ENCODE measurements at places on chromosomes 12 and 14.
A peak's percentile ranks its signal among the peaks of the same experiment; 100 is the strongest.

- no peaks in the 10 kb centered on the region for H3K27me3 ChIP-seq
- H3K4me3 ChIP-seq: no peak overlapping the region
- H3K36me3 ChIP-seq: no peaks in the 10 kb centered on the region
- no peak overlapping the region for H3K27ac ChIP-seq
- no peaks in the 10 kb centered on the region for H3K4me1 ChIP-seq
Measured at GRCh38 chr14:71300566-71301330, 393.5 kb downstream of the PCNX1 start.

DNA sequence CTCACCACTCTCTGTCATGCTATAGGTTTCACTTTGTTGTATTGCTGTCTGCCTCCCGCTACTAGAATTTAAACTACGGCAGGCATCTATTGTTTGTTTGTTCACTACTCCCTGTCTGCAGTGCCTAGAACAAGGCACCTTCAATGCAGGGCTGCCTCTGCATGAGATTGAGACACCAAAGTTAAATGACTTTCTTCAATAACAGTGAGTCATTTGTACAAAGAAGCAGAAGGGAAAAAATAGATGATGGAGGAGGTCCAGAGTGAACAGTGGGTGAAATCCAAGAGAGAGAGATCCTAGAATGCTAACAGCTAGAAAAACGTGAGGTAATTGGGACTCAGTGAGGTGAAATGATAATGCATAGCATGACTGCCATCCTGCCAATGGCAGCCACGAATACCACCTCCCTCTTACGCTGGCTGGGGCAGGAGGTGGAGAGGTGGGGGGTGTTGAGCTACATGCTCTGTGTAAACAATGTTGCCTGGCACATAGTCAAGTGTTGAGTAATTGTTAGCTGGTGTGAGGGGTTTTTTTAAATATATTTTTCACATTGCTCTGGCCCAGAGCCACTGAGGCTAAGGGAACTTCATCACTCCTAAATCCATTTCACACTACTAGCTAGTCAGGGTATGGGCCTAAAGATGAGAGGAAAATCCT lies 367.6 kb downstream of the RPS29 start:
- H3K4me1 ChIP-seq: peaks cover 20% of the 10 kb centered on the region
- H3K36me3 ChIP-seq: no peaks in the 10 kb centered on the region
- peak overlapping the region; percentile 8 for H3K27ac ChIP-seq
- no peaks in the 10 kb centered on the region for H3K27me3 ChIP-seq
- peak overlapping the region; percentile 34 for H3K4me3 ChIP-seq
- no peak for DNase-seq

GRCh38 chr12:113242026-113242418 lies 20.8 kb downstream of the TPCN1 start:
- no peaks in the 10 kb centered on the region for H3K27me3 ChIP-seq
- H3K4me3 ChIP-seq: no peak overlapping the region
- peak overlapping the region; percentile 82 for H3K27ac ChIP-seq
- no peak for DNase-seq
- H3K36me3 ChIP-seq: no peaks in the 10 kb centered on the region

DNA sequence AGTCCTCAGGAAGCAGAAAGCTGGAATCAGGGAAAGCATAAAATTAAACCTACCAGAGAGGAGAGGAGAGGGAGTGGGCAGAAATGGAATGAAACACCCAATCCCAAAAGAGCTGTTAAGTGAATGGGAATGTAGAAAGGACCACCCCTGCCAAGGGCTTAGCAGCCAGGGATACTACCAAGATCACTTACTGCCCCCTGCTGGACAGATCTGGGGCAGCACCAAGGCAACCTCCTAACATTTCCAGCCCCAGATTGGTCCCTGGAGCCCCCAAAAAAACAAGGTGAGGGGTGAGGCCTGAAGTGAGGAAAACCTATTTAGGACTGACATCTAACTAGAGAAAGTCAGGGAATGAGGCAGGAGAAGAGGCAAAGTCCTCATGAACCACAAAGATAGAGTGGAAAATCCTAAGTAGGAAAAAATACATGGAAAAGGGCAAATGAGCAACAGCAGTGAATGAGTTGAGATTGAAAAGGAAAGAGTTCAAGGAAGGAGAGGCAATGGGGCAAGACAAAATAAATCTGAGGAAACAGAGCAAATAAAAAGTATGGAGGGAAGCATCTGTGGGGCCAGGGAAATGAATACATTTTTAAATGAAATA lies 11.2 kb upstream of the FKBP11 start:
- peaks cover 54% of the 10 kb centered on the region for H3K36me3 ChIP-seq
- no peak overlapping the region for H3K4me3 ChIP-seq
- H3K27ac ChIP-seq: no peak overlapping the region
- no peaks in the 10 kb centered on the region for H3K27me3 ChIP-seq
- DNase-seq: peak; percentile 47

DNA sequence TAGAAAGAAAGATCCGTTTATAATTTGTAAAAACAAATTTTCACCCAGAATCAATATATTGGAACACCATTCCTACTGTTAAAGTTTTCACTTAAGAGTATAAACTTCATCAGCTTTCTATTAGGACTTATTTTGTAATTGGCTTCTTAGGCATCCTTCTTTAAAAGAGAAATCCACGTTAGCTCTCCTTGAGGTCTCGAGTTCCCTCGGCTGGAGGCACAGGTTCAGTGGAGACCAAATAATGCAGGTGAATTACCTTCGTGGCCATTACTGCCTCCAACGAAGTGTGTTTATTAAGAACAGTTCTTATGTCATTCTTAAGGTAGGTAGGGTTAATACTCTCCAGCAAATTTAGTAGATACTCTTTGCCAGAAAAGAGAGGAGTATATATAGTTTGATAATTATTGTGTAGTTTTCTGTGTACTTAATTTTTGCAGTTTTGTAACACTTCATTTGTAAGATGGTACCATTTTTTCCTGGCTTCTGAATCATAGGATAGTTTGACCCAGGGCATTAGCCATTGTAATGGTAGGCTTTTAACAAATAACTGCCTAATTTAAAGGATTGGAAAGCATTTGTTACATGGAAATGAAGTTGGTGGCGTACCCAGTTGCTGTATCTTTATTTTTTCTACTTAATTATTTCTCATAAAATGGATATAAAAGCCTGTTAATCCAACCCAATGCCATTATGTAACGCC lies 2.2 kb downstream of the CALM1 start:
- DNase-seq: no peak
- peaks cover 24% of the 10 kb centered on the region for H3K36me3 ChIP-seq
- no peaks in the 10 kb centered on the region for H3K27me3 ChIP-seq
- H3K4me3 ChIP-seq: peak overlapping the region; percentile 97
- H3K27ac ChIP-seq: peak overlapping the region; percentile 73
- H3K4me1 ChIP-seq: peaks cover 48% of the 10 kb centered on the region

All from thoracic aorta (tissue), 2 donors.